ENCODE measurements at places on chromosomes 2 and 18.

- DNase-seq: no peak
Measured at GRCh38 chr2:59167514-59167913, 926.4 kb upstream of the FANCL start.

DNA sequence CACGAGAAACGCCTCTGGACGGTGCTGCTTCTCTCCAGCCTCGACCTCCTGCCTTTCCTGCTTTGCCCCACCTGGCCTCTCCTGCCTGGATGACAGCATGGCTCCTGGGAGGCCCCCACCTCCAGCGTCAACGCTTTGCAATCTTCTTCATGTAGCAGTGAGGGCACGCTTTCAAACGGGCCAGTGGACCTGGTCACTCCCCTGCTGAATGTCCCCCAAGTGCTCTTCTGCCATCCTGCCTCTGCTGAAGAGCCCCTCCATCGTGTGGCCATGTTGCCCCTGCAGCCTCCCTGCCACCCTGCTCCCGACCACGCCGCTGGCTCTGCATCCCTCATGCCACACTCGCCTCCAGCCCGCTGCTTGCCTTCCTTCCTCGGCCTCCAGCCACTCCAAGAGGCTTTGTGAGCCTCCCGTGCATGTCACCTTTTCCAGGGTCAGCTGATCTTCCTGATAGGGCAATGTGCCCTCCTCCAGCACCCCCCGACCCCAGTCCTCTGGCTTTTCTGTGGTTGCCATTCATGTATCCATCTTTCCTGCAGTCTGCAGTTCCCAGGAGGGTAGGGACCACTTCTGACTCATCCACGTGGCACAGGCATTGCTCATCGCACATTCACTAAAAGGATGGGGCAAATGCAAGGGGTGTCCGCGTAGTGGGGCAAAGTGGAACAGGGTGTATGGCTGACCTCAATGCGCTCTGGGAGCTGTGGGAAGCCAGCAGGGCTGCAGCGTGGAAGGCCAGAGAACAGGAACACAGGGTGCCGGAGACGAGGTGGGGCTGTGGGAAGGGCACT, 268.8 kb downstream of the TWIST2 start:
- no peak for DNase-seq

GRCh38 chr2:150705767-150706166, 218.3 kb upstream of the RND3 start:
- DNase-seq: no peak

DNA sequence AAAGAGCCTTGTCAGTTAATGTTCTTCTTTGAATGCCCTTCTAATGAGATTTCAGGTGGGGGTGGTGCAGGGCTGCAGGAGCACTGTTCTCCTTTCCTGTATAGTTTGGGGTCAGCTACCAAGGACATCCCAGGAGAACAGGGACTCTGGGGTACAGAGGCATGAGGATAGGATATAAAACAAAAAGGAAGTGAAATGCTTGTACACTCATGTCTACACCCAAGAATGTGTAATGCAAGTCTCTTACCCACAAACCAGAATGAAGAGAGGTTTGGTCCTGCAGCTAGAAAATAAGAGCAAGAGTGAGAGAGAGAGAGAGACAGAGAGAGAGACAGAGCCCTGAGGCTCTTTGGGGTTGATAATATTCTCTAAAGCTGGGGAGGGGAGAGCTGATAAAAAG, 151.8 kb upstream of the KCTD1 start:
- DNase-seq: no peak

DNA sequence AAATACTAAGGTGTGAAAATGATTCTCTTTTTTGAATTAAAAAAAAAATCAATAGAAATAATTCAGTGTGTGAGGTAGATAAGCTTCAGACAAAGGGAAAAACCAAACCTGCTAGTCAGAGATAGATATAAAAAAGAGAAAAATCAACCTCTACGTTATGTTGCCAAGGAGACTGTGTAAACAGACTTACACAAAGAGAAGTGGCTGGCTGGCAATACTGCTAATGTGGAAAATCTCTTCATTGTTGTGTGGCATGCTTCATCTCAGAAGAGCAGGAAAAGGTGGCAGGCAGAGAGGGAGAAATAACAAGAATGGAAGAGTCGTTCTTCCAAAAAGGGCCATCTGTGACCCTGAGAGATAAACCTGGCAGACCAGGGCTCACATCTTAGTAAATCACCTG, 200.8 kb downstream of the SLC8A1 start:
- no peak for DNase-seq

DNA sequence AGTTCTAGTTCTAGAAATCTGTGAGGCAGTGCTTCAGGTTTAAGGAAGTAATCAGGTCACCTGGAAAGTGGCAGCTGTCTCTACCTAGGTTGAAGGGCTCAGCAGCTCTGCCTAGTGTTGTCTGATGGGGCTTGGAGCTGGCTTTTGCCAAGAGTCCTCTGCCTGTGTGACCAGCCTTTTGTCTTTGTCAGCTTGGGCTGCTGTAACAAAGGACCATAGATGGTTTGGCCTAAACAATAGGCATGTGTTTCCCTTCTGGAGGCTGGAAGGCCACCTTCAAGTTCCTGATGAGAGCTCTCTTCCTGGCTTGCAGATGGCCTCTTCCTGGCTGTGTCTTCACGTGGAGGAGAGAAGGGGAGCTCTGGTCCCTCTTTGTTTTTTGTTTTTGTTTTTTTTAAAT, 13.3 kb downstream of the UBE2F start:
- no peak for DNase-seq

Data from stimulated activated CD4-positive, alpha-beta T cell treated with anti-CD3 and anti-CD28 coated beads, Interleukin-12 subunit alpha, Interleukin-12 subunit beta, amount 100 ng/mL, for 24 hours (primary cell).